Activated CD8-positive, alpha-beta memory T cell treated with anti-CD3 and anti-CD28 coated beads for 24 hours (primary cell): ENCODE measurements at places on chromosomes 2 and 18.

- no peak for DNase-seq
Observed at GRCh38 chr2:144674071-144674470, 154.2 kb upstream of the ZEB2 start.

- no peak for DNase-seq
Observed at GRCh38 chr2:56227811-56228210, 44.0 kb downstream of the CCDC85A start.

DNA sequence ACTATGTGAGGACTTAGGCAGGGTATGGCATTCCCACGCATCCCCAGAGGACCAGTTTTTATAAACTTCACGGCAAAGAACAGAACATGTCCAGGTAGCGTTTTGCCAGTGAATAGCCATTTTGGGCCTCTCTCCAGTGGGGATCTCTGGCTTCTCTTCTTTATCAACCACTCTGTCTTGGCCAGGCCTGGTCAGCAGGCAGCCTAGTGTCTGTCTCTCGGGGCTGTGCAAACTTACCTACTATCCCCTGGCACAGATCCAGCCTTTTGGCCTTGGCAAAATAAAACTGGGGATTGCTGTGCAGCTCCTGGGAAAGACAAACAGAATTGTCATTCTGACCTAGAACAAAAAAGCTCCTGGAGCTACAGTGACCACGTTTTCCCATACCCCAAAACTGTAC lies 14.5 kb downstream of the CAPN14 start:
- DNase-seq, result no peak

- DNase-seq, result no peak
Observed at GRCh38 chr2:152445791-152446201, 110.8 kb downstream of the FMNL2 start.

GRCh38 chr18:56066524-56067213 lies 478.7 kb upstream of the TCF4 start:
- DNase-seq, result no peak
